Hematopoietic multipotent progenitor cell treated with erythropoietin and hydrocortisone succinate and interleukin-3 and kit ligand, for 15 days (in vitro differentiated cells): ENCODE measurements at places on chromosomes 5 and 9.

DNA sequence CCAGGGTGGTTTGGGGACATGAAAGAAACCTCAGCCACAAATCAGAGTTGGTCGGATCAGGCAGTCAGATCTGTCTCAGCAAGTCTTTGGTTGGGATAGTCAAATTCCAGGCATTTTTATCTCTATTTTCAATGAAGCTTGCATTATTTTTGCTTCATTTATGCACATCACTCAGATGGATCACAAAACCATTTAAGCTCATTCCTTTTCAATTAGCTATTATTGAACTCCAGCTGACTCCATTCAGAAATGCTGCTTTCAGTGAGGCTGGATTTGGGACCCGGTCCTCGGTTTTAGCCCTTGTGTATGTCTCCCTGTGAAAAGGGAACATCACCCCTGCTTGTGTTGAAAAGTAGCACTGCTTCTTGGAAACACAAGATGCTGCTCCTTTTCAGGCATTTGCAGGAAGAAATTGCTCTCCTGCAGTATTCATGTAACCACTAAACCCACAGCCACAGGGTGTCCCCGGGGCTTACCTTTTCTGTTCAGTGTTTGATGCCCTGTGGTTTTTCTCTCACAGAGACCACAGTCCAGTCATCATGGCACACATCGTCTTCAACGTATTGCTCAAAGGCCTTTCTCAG, 232.9 kb downstream of the NFIB start:
- DNase-seq: no peak

DNA sequence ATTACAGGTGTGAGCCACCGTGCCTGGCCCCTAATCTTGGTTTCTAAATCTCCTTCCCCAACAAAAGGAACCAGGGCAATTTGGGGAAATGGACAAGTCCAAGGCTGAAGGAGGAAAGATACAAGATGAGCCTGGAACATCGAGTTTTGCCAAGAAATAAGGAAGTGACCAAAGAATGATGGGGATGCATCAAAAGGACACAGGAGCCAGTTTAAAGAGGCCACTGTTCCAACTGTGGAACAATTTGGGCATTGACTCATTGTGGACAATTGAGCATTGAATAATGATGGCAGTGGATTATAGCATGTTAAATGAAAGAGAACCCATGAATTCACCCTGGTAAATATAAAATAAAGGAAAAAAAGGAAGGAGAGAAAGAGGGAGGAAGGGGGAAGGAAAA, 47.5 kb downstream of the DUSP1 start:
- no peak for DNase-seq

DNA sequence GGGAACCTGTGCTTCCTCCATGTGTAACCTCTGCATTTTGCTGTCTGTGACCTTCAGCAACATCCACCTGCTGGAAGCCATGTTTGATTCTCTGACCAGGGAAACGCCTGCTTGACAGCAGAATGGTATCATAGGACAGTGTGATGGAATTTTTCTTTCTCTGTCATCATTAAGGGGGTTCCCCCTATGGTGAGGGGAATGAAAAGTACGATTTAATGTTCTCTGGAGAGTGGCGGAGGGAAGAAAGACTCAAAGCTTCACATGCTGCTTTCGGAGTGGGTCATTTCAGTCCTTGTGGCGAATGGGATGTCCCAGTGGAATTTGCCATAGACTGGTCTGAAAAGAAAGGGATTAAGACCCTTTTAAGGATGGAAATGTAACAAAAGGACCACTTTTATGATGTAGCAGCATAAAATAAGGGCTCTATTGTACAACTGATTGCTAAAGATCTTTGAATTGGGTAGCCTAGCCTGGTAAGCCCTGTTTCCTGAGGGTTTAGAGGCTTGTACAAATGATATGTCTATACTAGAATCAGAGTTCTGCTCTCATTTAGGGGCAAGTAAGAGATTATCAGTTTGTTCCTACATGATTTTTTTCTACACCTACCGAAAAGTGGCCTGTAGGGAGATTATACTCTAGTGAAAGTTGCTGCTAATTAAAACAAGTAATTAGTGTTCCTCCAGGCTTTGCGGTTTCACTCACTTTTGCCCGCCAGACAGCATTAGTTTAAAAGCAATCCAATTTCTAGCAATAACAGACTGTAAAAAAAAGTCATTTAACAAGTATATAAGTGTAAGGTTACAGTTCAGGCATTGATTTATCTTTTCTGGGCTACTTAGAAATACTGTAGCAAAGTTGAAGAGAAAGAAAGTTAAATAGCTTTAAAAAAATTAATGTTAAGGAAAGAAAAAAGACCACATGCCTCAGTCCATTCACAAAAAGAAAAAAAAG, 904.5 kb downstream of the NR2F1-AS1 start:
- DNase-seq: no peak

- DNase-seq: no peak
Observed at GRCh38 chr5:131281133-131281867, 17.4 kb downstream of the CDC42SE2 start.

DNA sequence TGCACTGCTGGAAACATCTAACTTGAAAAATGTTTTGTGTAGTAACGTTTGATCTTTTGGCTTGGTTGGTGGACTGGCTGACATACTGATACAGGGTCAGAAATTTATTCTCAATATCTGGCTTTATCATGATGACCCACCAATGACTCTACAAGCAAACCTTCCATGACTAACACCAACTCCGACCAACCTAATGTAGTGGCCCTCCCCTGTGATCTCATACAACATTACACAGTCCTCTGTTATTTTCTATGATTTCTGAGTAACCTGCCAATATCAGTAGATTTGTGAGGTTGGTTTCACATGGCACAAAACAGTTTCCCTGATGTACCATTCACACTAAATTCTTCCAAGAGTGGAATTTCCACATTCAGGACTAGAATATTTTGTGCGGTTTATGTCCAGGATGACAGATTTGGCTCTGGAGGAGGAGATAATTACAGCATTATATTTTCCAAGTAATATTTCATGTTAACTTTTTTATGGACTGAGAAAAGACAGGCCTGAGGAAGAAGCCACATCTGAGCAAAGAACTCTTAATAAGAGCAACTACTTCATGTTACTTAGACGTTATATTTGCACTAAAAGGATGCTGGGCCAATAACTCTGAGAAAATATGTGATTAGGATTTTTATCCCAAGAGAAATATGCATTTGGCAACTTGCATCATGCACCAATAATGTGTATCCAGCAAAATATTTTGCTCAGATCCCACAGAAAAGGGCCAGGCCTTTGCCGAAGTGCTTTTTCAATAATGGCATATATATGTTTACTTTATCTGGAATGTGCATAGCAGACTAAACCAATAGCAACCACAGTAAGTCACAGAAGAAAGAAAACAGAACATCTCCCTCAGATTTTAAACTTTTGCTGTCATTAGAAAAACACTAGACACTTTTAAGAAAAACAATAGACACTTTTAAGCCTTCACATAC, 273.4 kb downstream of the KCNN2 start:
- DNase-seq: no peak

DNA sequence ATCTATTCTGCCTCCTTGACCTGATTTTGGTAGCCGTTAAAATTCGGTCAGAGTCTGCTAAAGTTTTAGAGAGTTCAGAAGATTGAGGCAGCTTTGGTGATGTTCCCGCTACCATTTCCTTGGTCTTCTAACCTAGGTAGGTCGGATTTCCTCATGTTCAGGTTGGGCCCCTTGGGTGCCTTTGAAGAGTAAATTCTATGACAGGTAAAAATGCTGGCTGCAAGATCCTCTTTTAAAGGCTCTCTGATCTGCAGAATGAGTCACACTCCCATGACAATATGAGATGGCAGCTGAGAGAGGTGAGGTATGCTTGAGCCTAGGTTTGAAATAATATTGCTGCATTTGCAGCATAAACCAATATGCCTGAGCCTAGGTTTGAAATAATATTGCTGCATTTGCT, 198.9 kb downstream of the TSSK1B start:
- no peak for DNase-seq
